NCI-H774 (cell line): ENCODE measurements at places on chromosomes 5 and 9.

GRCh38 chr5:139925216-139925562 lies 117.9 kb downstream of the NRG2 start:
- DNase-seq = no peak

DNA sequence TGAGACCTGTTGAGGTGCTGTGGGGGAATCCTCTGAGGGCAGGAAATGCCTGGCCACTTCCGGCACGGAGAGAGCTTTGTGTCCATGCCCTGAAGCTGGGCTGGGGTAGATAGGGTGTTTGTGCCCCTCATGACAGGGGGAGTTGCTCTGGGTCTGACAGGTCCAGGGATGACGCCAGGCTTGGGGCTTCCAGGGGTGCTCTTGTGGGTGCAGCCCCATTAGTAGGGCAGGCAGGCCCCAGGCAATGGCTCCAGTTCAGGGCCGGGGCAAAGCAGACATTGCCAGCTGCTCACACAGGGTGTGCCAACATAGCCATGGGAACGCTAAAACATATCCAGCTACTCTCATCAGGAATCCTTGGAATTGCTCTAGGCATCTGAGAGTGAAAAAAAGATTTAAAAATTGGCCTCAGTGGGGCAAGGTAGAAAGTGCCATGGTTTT lies 21.1 kb downstream of the PITX1 start:
- DNase-seq = no peak

- no peak for DNase-seq
Measured at GRCh38 chr5:71601222-71602026, 14.3 kb downstream of the MCCC2 start.

DNA sequence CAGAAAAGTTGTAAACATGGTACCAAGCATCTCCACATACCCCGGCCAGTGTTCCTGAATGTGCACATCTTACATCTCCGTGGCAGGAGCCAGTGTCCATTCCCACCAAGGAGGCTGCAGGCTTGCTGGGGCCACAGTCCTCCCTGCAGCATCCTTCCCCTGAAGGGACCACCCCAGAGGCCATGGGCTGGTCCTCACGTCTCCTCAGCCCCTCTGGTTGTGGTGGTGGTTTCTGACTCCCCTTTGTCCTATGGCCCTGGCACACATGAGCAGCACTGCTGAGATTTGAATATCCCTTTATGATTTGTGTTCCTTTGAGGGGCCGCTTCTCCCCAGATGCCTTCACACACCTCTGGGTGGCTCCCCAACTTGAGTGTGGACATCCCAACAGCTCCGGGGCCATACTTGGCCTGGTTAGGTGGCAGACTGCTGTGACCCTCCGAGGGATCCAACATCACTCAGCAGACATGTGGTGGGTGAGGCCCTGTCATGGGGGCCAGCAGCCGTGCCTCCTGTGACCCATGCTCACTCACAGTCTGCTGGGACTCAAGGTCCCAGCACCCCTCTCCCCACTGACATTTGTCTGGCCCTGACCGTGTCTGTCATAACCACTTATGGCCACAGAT lies 14.3 kb downstream of the PHF2 start:
- no peak for DNase-seq

- no peak for DNase-seq
Measured at GRCh38 chr9:33105959-33106358, 29.5 kb upstream of the SMU1 start.

DNA sequence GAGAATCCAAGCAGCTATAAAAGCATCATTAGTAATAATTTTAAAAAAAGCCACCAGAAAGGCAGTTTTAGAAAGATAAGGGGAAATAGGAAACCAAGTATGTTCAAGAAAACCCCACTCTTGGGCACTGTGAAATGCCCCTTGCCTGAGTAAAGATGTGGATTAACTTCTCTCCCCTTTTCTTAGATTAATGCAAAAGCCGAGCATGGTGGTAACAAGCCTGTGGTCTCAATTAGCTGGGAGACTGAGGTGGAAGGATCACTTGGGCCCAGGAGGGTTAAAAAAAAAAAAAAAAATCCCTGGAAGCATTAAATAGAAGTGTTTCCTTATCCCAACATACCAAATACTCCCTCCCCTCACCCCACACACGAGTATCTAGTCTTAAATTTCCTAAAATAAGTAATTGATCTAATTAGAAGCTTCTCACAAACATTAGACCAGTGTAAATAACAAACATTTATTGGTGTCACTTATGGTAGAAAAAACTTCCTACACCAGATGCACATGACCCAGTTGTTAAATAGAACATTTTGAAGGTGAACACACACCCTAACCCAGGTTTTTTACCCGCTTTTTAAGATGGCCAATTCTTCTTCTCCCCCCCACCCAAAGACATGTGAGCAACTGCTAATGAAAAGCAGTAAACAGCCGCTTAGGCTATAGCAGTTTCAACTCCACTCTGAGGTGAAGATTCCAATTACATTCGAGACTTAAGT lies 5.2 kb downstream of the HSPA5 start:
- DNase-seq = no peak

DNA sequence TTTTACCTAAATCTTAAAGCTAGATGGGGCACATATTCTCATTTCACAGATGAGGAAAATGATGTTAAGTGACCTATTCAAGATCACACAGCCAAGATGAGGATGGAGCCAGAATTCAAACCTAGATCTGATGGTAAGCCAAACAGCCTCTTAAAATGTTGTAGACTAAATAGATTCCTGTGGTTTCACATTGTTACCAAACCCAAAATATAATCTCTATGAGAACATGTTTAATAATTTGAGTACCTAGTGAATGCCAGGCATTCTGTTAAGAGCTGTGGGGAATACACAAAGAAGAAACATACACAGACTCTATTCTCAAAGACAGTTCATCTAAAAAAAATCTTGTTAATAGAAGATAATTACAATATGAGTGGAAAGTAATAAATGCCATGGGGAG lies 25.2 kb downstream of the HOMER1 start:
- no peak for DNase-seq

GRCh38 chr5:140083120-140083519 lies 30.8 kb upstream of the PURA start:
- no peak for DNase-seq

GRCh38 chr5:120084543-120084870 lies 379.6 kb upstream of the PRR16 start:
- no peak for DNase-seq

DNA sequence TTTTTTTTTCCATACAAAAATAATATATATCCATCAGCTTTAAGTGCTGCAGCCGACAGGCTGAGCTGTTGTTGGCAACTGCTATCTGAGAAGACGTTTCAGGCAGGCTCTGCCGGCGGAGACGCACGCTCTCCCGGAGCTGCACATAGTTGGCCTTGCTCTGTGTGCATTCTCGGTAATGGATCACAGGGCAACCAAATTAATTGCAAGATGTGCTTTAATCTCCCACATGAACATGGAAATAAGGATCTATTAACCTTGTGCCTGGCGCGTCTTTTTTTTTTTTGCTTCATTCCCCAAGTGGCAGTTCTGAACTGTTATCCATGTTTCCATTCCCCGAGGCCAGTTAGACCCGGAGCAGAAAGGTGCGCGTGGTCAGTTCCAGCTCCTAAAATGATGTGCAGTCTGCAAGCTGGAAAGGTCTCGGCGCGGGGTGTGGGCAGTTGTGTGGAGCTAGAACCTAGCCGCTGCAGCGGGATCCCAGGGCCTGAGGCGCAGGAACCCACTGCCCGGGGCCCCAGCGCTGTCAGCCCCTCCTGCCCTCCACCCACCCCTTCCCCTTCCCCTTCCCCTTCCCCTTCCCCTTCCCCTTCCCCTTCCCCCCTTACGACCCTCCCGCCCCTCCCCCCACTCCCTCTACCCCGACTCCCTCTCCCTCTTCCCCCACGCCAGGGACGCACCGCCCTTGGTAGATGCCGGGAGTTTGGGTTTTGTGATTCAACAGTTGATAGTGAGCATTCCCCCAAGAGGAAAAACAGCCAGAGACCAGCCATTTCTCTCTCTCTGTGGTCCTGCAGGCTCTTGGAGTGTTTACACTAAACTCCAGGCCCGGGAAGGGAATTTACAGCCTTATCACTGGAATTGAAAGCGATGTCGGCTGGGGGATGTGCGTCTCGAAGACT lies 137.8 kb downstream of the CEP120 start:
- no peak for DNase-seq

- DNase-seq = no peak
Measured at GRCh38 chr9:14445946-14446345, 132.0 kb upstream of the NFIB start.

GRCh38 chr9:70263421-70263820 lies 4.6 kb downstream of the SMC5 start:
- no peak for DNase-seq

DNA sequence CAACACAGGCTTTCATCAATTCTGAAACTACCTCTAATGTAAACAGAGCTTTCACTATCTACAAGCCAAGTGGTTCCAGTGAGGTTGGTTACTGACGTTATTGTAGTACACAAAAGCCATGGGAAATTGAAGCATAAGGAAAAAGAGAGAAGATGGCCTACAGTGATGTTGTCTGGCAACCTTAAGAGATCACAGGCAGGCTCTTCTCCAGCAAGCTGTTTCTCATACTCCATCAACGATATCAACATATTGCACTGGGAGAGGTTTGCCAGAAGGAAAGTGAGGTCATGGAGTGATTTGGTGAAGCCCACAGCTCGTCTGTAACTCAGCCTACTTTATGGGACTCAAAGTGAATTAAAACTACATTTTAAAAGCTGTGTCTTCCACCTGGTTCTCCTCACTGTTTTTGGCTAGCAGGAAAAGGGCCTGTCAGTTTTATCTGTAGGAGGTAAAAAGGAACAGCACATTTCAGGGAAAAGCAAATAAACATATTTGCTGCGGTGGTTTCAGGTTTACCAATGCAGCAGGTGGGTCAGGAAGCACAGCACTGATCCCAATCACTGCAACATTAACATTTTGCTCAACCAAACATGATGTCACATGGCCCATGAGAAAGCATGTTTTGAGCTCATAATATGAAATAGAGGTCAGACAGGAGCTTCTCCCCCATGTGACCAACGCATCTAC lies 72.9 kb downstream of the ARSB start:
- peak; percentile 77 for DNase-seq

GRCh38 chr9:4661611-4662010 lies 483 bp upstream of the PLPP6 start:
- DNase-seq = no peak

- DNase-seq = no peak
Measured at GRCh38 chr9:99052815-99053715, 51.8 kb upstream of the TGFBR1 start.

DNA sequence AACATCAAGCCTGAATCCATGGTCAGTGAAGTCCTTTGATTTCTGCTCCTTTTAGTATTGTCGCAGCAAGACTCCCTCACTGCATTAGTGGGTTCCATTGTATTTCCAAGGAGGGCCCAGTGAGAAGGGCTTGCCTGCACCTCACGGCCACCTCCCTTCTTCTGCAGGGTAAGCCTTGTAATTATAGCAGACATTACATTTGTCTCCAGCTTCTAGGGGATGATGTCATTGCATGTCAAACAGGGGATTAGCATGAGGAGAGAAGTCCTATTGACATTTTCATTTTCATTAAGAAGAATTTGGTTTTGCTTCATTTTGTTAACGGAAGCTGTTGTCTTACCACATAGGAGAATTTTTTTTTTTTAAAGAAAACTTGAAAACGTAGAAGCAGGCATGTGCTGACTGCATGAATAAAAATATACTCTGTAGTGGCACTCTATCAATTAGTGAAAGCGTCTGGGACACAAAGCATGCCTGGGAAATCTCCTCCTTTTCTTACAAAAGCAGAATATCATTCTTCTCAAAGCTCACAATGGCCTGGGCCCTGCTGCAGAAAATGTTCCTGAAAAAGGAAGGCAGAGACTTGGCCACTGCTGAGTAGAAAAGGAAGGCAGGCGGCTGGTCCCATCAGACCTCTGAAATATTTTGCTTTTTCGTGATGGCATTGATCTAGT lies 27.1 kb downstream of the MAP1B start:
- no peak for DNase-seq

DNA sequence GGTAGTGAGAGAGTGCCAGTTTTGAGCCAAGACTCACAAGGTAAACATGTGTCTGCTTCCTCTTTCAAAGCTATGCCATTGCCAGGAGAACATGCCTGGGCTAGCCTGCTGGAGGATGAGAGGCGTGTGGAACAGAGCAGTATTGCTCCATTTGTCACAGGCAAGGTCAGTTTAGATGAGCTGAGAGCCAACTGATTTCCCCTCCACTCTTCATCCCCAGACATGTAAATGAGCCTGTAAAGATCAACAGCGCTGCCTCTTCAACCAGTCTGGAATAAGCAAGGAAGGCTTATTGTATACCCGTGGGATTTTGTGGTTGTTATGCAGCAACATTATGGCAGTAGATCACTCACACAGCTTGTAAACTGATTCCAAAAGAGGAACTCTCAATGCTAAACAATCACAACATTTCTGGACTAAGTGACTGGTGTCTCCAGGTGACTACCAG lies 8.2 kb upstream of the GDNF start:
- peak; percentile 44 for DNase-seq

- DNase-seq = no peak
Measured at GRCh38 chr5:142110046-142110531, 1.5 kb downstream of the NDFIP1 start.

DNA sequence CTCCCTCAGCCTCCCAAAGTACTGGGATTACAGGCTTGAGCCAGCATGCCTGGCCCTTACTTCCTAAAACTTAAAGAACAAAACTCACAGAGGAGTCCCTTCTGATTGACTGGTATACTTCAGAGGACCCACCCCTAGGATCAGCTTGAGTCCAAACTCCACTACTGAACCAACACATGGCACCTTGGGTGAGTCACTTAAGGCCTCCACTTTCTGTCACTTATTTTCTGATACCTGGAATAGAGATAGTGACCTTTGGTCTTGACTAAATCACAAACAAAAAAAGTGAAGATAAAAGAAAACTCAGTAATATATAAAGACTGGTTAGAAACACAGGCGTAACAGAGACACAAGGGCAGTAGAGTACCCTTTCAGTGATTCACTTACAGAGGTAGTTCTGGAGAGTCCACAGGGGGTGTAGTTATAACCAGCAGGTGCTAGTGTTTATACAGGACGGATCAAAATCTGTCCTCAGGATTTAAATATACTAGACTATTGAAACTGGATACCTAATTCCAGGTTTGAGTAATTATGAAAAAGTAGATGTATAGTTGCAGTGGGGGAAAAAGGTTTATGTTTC lies 274.3 kb upstream of the ANKRD55 start:
- DNase-seq = no peak

- DNase-seq = no peak
Measured at GRCh38 chr5:57346328-57346727, 136.3 kb downstream of the ACTBL2 start.

- no peak for DNase-seq
Measured at GRCh38 chr5:36373527-36374086, 71.9 kb upstream of the RANBP3L start.

GRCh38 chr9:100322954-100323536 lies 29.7 kb downstream of the TEX10 start:
- peak; percentile 29 for DNase-seq

DNA sequence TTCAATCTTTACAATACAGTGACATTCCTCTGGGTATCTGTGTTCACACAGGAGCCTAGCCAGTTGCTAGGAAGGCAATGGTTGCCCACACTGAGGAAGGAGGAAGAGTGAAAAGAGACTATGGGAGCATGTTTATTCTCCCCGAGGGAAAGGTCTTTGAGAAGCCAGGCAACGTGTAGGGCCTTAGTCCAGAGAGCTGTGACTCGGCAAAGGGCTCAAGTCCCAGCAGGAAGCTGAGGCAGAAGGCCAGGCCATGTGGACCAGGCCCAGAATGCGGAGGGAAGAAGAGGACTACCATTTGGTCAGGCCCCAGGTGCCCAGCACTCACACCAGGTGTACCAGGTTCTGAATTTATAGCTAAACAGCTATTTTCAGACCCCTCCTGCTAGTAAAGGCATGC lies 136.6 kb upstream of the DMAC1 start:
- no peak for DNase-seq
